NCI-H1436 (cell line): ENCODE measurements at places on chromosomes 4 and X.

GRCh38 chrX:13894888-13895565 lies 78.1 kb upstream of the GPM6B start:
- DNase-seq: no peak

- DNase-seq: no peak
Measured at GRCh38 chr4:106104276-106104675, 209.0 kb downstream of the NPNT start.

GRCh38 chr4:70706044-70706461 lies 15.7 kb upstream of the RUFY3 start:
- DNase-seq: no peak

GRCh38 chr4:44447563-44448504 lies 775 bp downstream of the KCTD8 start:
- DNase-seq: no peak

GRCh38 chr4:26474551-26474950 lies 15.7 kb downstream of the CCKAR start:
- no peak for DNase-seq

GRCh38 chr4:2484993-2485392 lies 16.1 kb downstream of the RNF4 start:
- DNase-seq: no peak

GRCh38 chr4:169756971-169757574 lies 671 bp downstream of the HPF1 start:
- no peak for DNase-seq

- DNase-seq: no peak
Measured at GRCh38 chr4:16416601-16417000, 190.3 kb upstream of the TAPT1 start.

DNA sequence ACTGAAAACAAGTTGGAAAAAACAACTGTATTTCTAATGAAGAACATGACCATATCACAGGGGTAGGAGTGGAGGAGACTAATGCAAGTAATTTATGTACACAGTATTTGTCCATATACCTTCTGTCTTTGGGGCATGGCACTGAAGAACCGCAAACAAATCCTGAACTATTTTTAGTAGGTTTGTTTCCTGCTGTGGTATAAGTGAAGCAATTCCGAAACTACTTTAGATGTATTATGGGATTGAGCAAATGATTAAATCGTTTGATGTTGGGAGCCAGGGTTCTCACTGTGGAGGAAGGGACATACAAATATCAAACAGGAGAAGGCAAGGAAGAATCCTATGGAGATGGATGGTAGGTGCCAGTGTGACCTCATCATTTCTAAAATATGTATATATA lies 18.9 kb upstream of the SH3KBP1 start:
- no peak for DNase-seq

- no peak for DNase-seq
Measured at GRCh38 chr4:124904723-124905388, 192.3 kb upstream of the ANKRD50 start.

DNA sequence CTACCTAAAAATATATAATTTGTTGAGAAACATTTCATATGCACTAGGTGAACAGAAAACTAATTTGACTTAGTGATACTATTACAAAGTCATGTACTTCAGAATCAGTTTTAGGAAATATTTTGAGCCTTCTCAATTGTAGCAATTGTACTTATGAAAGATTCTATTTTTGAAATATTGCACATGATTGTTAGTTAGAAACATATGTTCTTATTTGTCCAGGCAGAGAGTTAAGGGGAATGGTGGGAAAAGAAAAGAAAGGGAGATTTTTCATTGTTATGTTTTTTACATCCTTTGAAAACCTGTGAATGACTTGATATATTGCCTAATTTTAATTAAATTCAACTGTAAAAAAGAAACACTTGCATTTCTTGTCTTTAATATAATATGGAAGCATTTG lies 66.0 kb downstream of the GLRB start:
- DNase-seq: no peak

DNA sequence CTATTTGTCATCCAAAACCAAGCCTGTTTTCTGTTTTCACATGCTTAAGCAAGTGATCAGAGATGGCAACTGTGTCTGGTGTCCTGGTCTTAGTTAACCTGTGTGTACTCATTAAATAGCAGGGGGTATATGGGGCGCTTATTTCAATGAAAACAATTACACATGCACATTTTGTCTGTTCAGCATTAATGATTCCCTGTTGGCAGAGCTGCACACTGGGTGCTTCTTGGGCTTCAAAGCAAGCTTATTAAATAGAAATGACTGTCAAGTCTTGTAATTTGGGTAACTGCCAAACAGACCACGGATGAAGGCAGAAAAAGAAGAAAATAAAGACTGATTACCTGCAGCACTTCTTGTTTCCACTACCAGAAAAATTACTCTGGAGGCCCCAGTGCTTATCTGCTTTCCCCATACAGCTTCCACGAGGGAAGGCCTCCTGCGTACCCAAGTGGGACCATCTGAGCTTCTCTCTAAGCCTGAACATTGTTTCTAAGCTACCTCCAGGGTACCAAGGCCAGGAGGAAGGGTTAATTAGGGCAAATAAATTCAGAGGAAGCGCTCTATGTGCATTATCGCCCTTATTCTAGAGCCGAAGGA lies 107.2 kb upstream of the TBL1X start:
- no peak for DNase-seq
